ENCODE measurements at places on chromosomes 1 and 21.

- no peak for DNase-seq
Observed at GRCh38 chr1:152968248-152968647, 2.2 kb upstream of the SPRR4 start.

DNA sequence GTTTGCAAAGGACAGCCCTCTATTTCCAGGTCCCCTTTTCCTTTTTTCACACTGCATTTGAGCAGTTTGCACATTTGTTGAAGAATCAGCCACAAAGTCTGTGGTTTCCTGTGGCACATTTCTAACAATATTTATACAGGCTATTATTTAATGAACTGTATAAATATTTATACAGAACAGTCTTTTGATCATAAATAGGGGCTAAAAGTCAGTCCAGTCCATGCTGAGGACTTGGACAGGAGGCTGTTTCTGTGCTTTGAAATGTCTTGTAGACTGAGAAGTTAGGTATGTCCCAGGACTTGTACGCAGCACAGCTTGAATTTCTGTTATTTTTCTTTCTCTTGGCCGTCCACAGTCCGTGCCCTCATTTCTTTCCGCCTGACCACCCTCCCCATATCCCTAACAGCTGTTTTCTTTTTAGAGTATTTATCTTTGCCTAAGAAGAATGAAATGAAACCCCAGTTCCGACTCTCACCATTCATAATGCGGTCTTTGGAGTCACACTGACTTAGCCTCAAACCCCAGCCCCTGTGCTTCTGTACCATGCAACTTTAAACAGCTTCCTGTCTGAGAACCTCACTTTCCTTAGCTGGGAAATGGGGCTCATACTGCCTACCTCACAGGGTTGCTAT is 19.7 kb downstream of the FGGY start:
- no peak for DNase-seq

GRCh38 chr1:31377364-31377863 is 4.5 kb upstream of the FABP3 start:
- no peak for DNase-seq

- DNase-seq, result no peak
Observed at GRCh38 chr1:233033361-233033760, 83.0 kb downstream of the NTPCR start.

GRCh38 chr21:38714999-38715398 is 90.7 kb upstream of the ETS2 start:
- DNase-seq, result no peak

- DNase-seq, result no peak
Observed at GRCh38 chr1:103459346-103459745, 66.2 kb upstream of the RNPC3 start.

GRCh38 chr1:178725466-178726086 is 532 bp downstream of the RALGPS2 start:
- DNase-seq, result peak; percentile 84

DNA sequence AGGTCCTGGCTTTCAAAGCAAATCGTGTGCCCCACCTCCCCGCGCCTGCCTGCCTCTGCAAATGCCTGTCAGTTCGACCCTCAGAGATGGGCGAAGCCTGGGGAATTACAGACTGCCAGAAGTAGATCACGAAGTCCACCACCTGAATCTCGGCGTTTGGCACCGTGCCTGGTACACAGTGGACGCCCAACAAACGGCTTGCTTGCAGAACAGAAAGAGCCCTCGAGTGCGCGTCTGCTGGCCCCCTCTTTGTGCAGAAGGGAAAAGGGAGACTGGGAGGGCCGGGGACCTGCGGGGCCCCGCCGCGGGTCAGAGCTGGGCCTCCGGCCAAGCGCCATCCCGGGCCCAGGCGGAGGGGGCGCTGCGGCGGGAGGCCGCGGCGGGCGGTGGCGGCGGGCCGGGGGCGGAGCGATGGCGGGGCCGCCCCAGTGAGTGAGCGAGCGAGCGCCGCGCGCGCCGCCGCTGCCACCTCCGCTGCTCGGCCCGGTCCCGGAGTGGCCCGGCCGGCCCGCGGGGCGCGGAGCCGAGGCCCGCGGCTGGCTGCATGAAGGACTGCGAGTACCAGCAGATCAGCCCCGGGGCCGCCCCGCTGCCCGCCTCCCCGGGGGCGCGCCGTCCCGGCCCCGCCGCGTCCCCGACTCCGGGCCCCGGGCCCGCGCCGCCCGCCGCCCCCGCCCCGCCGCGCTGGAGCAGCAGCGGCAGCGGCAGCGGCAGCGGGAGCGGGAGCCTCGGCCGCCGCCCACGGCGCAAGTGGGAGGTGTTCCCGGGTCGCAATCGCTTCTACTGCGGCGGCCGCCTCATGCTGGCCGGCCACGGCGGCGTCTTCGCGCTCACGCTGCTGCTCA is at the start of gene ZDHHC18:
Gene ZDHHC18, plus strand, starts transcription at position 428 of the 845 bp plus-strand sequence. Its CDS starts 117 bp downstream, at position 545.
- DNase-seq, result peak; percentile 98

GRCh38 chr1:87800006-87800405 is 471.3 kb downstream of the LMO4 start:
- DNase-seq, result no peak

- DNase-seq, result peak; percentile 47
Observed at GRCh38 chr1:66182551-66183178, 351.3 kb upstream of the SGIP1 start.

DNA sequence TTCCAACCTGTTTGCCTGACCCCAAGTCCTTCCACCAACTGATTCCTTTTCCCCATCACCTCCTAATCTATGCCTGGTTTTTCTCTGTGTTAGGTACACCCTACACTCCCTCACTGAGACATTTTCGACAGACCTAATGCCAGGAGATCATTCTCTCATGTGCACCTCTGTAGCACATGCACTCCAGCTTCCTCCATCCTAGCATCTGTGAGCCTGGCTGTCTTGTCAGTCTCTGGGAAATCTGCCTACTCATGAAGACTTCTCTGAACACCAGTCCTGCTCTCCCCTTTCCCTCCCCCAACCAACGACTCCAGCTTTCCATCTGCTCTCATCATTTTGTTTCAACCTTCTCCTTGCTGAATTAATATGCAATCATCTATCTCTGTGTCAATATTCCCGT is 987 bp downstream of the MED8 start:
- no peak for DNase-seq

- peak; percentile 22 for DNase-seq
Observed at GRCh38 chr1:181390410-181391077, 92.8 kb upstream of the CACNA1E start.

- no peak for DNase-seq
Observed at GRCh38 chr1:100642826-100643225, 76.7 kb upstream of the VCAM1 start.

DNA sequence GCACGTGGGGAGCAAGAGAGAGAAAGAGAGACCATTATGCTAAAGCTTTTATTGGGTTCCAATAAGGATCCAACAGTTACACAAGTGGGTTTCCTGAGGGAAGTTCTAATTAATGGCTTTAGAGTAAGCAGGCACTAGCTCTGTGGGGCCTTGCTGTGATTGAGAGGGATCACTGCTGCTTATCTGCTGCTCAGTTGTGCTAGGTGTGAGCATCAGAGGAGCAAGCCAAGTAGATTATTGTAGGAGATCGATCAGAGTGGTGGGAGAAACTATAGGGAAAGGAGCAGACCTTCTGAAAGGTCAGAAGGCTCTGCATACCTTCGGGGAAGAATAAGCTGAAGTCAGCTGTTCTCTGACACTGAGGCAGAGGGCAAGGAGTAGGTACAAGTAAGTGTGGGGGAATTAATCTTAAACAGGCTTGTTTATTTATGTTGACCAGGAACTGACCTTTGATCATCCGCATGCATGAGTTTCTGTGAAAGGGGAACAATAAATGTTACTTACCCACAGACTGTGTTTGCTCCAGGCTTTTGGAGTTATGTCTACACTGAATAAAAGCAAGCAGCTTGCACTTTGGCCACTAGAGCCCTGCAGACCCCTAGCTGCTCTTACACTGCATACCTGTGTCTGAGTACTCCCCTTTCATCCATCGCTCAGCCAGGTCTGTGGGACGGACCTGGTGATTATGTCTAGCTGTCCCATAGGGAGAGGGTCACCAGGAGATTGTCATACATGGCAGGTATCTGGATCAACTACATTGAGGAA is 89.7 kb downstream of the TNNI3K start:
- DNase-seq, result no peak

Measured in SK-N-SH (cell line).